ENCODE measurements at places on chromosomes 1 and 21. TPM values are rescaled to one million over a fixed set of nuclear protein-coding genes. Genes with fewer than 3 reads are reported as not detected.

Gene NTRK1
- total RNA-seq = not detected

GRCh38 chr21:14814991-14815390 lies 249.8 kb downstream of the NRIP1 start:
- no peak overlapping the region for H3K27ac ChIP-seq
- DNase-seq = no peak
- no peaks in the 10 kb centered on the region for H3K4me1 ChIP-seq
- no peaks in the 10 kb centered on the region for H3K36me3 ChIP-seq

- no peaks in the 10 kb centered on the region for H3K36me3 ChIP-seq
- H3K27me3 ChIP-seq = no peaks in the 10 kb centered on the region
- no peak for DNase-seq
- peaks cover 19% of the 10 kb centered on the region for H3K4me1 ChIP-seq
- no peak overlapping the region for H3K4me3 ChIP-seq
These were observed 45.2 kb upstream of the PSEN2 start for GRCh38 chr1:226825037-226825745.

GRCh38 chr1:156295391-156295947 lies at the start of gene GLMP:
TSS of gene GLMP (minus strand) at chr1:156295679. CDS start at chr1:156295645, 34 bp downstream.
- peak within 1 kb of the TSS; percentile 54 for H3K4me3 ChIP-seq
- peak within 1 kb of the TSS; percentile 23 for H3K27ac ChIP-seq
- peaks cover 4% of the 10 kb centered on the region for H3K36me3 ChIP-seq
- peaks cover 8% of the 10 kb centered on the region for H3K4me1 ChIP-seq
- no peaks in the 10 kb centered on the region for H3K27me3 ChIP-seq
- peak; percentile 58 for DNase-seq

DNA sequence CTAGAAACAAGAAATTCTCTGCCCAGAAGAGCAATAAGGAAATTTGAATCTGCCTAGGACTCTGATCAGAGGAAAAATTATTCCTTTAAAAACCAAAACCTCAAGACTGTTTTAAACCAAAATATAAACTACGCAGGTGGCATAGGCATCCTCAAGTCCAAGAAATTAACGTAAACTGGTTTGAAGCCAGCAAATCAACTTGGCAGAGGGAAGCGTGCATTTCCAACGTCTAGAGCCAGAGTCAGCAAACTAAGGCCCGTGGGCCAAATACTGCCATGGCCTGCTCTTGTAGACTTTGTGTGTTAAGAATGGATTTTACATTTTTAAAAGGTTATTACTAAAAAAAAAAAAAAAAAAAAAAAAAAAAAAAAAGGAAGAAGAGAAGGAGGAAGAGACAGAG lies 67.8 kb upstream of the VTCN1 start:
- no peaks in the 10 kb centered on the region for H3K36me3 ChIP-seq
- H3K27me3 ChIP-seq = no peaks in the 10 kb centered on the region
- H3K4me1 ChIP-seq = no peaks in the 10 kb centered on the region

Gene AVPR1B
- not detected for total RNA-seq

Gene PRAMEF5
- total RNA-seq = not detected

- H3K4me3 ChIP-seq = no peak overlapping the region
- no peaks in the 10 kb centered on the region for H3K36me3 ChIP-seq
- no peak overlapping the region for H3K27ac ChIP-seq
- H3K27me3 ChIP-seq = no peaks in the 10 kb centered on the region
These were observed 22.0 kb downstream of the KIAA0319L start for GRCh38 chr1:35535243-35535642.

DNA sequence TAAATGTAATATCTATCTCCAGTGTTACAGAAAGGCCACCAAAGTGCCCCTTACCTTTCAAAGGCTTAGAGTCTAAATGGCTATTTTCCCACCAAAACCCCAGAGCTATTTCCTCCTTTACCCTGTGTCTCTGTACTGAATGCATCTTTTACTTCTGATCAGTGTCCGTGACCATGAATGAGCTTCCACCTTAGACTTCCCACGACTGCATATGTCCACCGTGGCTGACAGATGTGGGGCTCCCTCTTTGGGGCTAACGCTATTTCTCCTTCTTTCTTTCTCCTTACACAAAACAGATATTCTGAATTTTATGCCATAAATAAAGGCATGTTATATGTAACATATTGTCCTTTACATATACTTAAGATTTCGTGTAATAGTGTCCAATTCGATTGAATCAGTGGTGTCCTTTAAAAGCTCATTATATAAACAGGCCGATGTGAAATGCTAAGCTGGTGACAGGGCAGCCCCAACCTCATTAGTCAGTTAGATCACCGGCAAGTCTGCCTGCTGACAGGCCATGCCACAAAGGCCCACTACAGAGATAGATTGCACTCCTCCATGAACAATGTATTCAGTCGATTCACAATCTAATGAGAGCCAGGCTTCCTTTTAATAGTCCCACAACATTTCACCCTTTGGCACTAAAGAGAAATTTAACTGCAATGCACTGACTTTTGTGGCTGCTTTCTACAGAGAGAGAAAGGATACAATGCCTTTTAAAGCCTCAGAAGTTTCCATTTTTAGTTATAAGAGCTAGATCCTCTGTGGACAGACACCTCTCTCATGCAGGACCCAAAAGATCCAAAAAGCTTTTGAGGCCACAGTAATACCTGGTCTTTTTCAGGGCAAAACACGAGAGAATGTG lies 297.9 kb downstream of the PCP4 start:
- no peak overlapping the region for H3K4me3 ChIP-seq
- no peaks in the 10 kb centered on the region for H3K4me1 ChIP-seq
- DNase-seq = peak; percentile 65
- H3K36me3 ChIP-seq = no peaks in the 10 kb centered on the region
- no peaks in the 10 kb centered on the region for H3K27me3 ChIP-seq
- no peak overlapping the region for H3K27ac ChIP-seq

DNA sequence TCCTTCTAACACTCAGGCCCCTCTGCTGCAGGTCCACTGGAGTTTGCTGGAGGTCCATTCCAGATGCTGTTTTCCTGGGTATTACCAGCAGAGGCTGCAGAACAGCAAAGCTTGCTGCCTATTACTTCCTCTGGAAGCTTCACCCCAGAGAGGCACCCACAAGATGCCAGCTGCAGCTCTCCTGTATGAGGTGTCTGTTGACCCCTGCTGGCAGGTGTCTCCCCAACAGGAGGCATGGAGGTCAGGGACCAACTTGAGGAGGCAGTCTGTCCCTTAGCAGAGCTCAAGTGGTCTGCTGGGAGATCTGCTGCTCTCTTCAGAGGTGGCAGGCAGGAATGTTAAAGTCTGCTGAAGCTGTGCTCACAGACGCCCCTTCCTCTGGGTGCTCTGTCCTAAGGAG lies 204.8 kb downstream of the FCRL5 start:
- no peaks in the 10 kb centered on the region for H3K36me3 ChIP-seq
- no peaks in the 10 kb centered on the region for H3K27me3 ChIP-seq
- H3K4me1 ChIP-seq = no peaks in the 10 kb centered on the region
- no peak overlapping the region for H3K4me3 ChIP-seq

DNA sequence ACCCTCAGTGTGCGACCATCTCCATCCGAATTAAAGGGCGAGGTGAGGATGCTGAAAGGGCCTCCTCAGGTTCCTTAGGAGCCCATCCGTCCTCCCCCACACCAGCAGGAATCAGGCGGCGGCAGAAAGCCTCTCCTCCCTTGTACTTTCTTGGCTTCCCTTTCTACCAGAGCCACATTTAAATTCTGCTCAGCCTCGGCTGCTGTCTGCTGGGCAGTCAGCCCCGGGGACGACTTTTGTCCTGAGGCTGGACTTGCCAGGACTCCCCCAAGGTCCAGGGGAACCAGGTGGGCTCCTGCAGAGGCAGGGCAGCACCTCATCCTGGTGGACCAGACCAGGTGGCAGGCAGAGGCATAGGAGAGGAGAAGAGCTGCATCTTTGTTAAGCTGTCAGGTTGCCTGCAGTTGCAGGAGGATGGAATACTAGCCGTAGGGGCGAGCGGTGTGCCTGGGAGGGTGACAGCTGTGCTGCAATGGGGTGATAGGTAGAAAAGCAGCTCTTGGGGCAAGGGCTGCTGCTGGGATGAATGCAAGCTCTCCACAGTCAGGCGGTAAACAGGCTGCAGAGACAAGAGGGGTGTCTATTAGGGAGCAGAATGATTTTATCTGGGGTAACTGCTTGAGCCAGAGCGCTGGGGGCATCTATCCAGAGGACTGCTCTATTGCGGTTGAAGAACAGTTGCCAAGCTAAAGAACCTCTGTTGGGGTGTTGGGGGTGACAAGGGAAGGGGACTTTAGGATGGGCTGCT lies 46.2 kb upstream of the WASF2 start:
- H3K27me3 ChIP-seq = no peaks in the 10 kb centered on the region
- H3K4me1 ChIP-seq = peaks cover 42% of the 10 kb centered on the region
- no peak overlapping the region for H3K27ac ChIP-seq
- DNase-seq = no peak
- no peak overlapping the region for H3K4me3 ChIP-seq

- DNase-seq = no peak
- no peaks in the 10 kb centered on the region for H3K4me1 ChIP-seq
- no peak overlapping the region for H3K4me3 ChIP-seq
- H3K27ac ChIP-seq = no peak overlapping the region
These were observed 23.6 kb upstream of the PSEN2 start for GRCh38 chr1:226846786-226847185.

Gene POFUT2
- 34.2 TPM for total RNA-seq

Gene AMY2A
- not detected for total RNA-seq

Gene SEMA4A
- total RNA-seq = 0.77 TPM

DNA sequence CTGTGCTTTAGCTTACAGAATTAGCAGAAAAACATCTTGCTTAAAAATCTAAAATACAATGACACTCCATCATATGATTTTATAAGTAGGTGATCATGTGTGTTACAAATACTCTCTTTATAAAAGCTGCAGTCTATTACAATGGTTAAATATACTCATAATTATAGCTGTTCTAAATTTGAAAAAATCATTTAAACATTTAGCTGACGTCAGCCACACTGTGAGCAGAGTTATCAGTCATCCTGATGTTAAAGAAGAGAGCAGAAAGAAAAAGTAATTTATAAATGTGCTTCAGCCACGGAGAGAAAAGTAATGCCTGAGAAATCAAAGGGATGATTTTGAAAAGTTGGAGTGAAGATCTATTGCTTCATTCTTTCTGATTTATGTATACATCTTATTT lies 1325.9 kb upstream of the B3GALT2 start:
- H3K4me1 ChIP-seq = no peaks in the 10 kb centered on the region
- H3K27ac ChIP-seq = no peak overlapping the region
- no peaks in the 10 kb centered on the region for H3K36me3 ChIP-seq
- no peaks in the 10 kb centered on the region for H3K27me3 ChIP-seq
- DNase-seq = no peak

Gene SERTAD4
- 0.17 TPM for total RNA-seq

Gene CGN
- total RNA-seq = under 0.01 TPM

GRCh38 chr1:75950176-75950575 lies 18.0 kb upstream of the ASB17 start:
- H3K27ac ChIP-seq = no peak overlapping the region
- no peaks in the 10 kb centered on the region for H3K27me3 ChIP-seq
- no peak for DNase-seq

Gene TRIM46
- 4.0 TPM for total RNA-seq

DNA sequence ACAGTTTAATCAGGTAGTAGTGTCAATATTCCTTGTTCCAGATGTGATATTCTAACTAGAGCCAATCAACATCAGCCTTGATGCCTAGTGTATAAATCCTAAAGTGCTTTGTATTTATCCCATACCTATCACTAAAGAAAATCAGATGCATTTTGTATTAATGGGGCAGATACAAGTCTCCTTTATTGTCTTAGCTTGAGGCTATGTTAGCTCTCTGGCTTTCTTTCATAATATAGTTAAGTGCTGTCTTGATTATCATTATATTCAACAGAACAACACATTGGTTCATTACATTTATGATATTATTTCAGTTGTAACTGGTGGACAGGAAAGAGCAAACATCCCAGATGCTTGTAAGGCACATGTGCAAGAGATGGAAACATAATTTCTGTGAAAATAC lies 338.8 kb downstream of the PLA2G4A start:
- no peak overlapping the region for H3K4me3 ChIP-seq
- H3K27ac ChIP-seq = no peak overlapping the region
- no peaks in the 10 kb centered on the region for H3K4me1 ChIP-seq
- H3K27me3 ChIP-seq = no peaks in the 10 kb centered on the region

All from fibroblast of lung (primary cell).